Peyer's patch (tissue), 4 donors: ENCODE measurements at places on chromosomes 3 and 15. TPM values are rescaled to one million over a fixed set of nuclear protein-coding genes. Genes with fewer than 3 reads are reported as not detected.

Gene TIMP4
- 5.1 TPM for total RNA-seq

Gene RBP2
- total RNA-seq = 3,455 TPM

Gene NSUN3
- total RNA-seq = 25.7 TPM

Gene SPATA12
- total RNA-seq = not detected

Gene GNB5
- 7.9 TPM for total RNA-seq

Gene IL1RAP
- 5.6 TPM for total RNA-seq

Gene RAD51
- 1.1 TPM for total RNA-seq

Gene CCR5
- total RNA-seq = 0.66 TPM

Gene SERPINI2
- 2.4 TPM for total RNA-seq

Gene GNAT1
- total RNA-seq = not detected

Gene ADAMTS9
- 52.0 TPM for total RNA-seq

Gene PEAK1
- total RNA-seq = 61.5 TPM

Gene SIDT1
- 105 TPM for total RNA-seq

Gene TSEN2
- 39.9 TPM for total RNA-seq

Gene PSTPIP1
- 15.7 TPM for total RNA-seq

Gene DMXL2
- total RNA-seq = 81.2 TPM

Gene LEO1
- 25.5 TPM for total RNA-seq

Gene CHL1
- 61.1 TPM for total RNA-seq
